ENCODE measurements at places on chromosomes 4 and X. TPM values are rescaled to one million over a fixed set of nuclear protein-coding genes. Genes with fewer than 3 reads are reported as not detected.

Gene ANOS1
- total RNA-seq = 0.06 TPM

Gene XAGE2
- total RNA-seq = not detected

Gene SOD3
- not detected for total RNA-seq

Gene GC
- total RNA-seq = not detected

Gene ATP1B4
- total RNA-seq = not detected

Gene CFP
- 2.3 TPM for total RNA-seq

Gene CENPVL3
- total RNA-seq = 21.7 TPM

GRCh38 chr4:156929386-156930105, 42.1 kb downstream of the PDGFC start:
- H3K27ac ChIP-seq = no peak overlapping the region
- no peak for DNase-seq
- no peaks in the 10 kb centered on the region for H3K36me3 ChIP-seq
- peaks cover 16% of the 10 kb centered on the region for H3K4me1 ChIP-seq

DNA sequence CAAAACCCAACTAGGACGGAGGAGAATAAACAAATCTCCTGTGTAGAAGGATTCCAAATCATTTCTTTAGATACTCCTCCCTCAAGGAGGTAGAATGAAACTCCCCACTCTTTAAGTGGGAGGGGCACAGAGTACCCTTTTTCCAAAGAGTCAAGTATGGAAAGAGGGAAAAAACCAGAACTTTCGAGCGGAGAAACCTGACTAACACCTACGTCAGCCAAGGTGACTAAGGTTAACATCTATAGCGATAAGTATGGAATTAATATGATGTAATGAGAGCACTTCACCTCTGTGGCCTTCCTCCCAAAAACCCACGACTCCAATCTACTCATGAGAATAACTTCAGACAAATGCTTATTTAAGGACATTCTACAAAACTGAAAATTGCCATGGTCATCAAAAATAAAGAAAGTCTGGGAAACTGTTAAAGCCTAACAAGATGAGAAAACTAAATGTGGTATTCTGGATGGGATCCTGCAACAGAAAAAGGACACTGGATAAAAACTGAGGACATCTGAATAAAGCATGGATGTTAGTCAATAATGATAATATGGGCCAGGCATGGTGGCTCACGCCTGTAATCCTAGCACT, 157.0 kb upstream of the MAP3K15 start:
- H3K27me3 ChIP-seq = no peaks in the 10 kb centered on the region
- H3K4me3 ChIP-seq = no peak overlapping the region
- no peak for DNase-seq
- no peak overlapping the region for H3K27ac ChIP-seq
- H3K4me1 ChIP-seq = no peaks in the 10 kb centered on the region

DNA sequence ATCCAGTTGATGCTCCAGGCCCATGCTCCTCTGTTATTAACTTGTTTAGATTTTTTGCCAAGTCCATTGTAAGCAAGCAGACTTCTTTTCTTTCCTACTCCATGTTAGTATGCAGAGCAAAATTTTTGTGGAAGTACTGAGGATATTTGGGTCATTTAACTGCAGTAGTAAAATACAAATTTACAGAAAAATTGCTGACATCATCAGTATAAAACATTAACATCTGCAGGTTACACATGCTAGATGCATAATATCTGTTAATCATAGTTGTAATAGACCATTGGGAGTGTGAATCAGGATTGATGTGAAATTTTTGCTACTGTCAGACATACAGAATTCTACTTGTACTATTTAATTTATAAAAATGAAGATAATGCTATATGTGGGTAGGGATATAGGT, 454.1 kb upstream of the CXorf51B start:
- DNase-seq = no peak
- no peaks in the 10 kb centered on the region for H3K27me3 ChIP-seq
- no peaks in the 10 kb centered on the region for H3K36me3 ChIP-seq

DNA sequence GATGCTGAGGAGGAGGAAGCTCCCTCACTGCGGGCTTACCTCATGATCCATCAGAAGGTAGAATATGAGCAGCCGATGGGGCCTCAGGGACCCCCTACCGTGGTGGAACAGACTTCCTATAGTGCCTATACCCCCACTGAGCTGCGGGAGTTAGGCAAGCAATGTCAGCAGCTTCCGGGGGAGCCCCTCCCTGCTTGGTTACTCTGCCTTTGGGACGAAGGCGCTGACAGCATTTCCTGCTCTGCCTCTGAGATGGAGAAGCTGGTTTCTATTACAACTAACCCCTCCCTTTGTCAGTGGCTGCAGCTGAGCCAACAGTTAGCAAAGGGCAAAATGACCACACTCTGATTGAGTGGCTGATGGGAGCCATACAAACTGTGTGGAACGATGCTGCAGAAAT, 430.7 kb downstream of the IDS start:
- no peak overlapping the region for H3K4me3 ChIP-seq
- peak; percentile 26 for DNase-seq
- no peaks in the 10 kb centered on the region for H3K4me1 ChIP-seq
- no peaks in the 10 kb centered on the region for H3K27me3 ChIP-seq
- no peaks in the 10 kb centered on the region for H3K36me3 ChIP-seq
- H3K27ac ChIP-seq = no peak overlapping the region

DNA sequence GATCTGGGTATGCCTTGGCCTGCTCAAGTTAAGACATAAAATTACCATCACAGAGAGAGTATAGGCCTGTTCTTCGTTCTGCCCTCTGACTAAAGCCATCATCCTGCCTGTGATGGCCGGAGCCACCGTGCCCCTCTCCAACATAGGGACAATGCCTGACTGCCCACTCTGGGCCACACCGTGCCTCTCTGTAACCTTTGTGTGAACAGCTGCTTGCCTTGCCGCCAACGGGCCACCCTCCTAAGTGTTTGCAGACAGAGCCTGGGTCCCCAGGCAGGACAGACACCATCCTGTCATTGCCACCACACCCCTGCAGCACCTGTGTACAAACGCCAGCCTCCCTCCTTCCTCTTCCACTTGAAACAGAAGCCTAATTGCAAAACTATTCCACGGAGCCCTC, 298.7 kb upstream of the TENM3 start:
- no peaks in the 10 kb centered on the region for H3K4me1 ChIP-seq
- no peaks in the 10 kb centered on the region for H3K36me3 ChIP-seq
- no peak overlapping the region for H3K4me3 ChIP-seq
- no peak for DNase-seq

DNA sequence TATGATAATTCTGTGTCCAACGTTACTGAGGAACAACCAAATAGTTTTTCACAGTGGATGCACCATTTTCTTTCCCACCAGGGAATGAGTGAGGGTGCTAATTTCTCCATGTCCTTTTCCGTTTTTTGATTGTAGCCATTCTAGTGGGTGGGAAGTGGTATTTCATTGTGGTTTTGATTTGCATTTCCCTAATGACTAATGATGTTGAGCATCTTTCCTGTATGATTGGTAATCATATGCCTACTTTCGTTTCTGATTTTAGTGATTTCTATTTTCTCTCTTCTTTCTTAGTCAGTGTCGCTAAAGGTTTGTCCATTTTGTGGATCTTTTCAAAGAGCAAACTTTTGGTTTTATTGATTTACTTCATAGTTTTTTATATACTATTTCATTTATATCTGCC, 32.1 kb upstream of the TEX13D start:
- no peak overlapping the region for H3K27ac ChIP-seq
- no peaks in the 10 kb centered on the region for H3K36me3 ChIP-seq
- DNase-seq = peak; percentile 24
- H3K4me1 ChIP-seq = no peaks in the 10 kb centered on the region
- no peaks in the 10 kb centered on the region for H3K27me3 ChIP-seq

DNA sequence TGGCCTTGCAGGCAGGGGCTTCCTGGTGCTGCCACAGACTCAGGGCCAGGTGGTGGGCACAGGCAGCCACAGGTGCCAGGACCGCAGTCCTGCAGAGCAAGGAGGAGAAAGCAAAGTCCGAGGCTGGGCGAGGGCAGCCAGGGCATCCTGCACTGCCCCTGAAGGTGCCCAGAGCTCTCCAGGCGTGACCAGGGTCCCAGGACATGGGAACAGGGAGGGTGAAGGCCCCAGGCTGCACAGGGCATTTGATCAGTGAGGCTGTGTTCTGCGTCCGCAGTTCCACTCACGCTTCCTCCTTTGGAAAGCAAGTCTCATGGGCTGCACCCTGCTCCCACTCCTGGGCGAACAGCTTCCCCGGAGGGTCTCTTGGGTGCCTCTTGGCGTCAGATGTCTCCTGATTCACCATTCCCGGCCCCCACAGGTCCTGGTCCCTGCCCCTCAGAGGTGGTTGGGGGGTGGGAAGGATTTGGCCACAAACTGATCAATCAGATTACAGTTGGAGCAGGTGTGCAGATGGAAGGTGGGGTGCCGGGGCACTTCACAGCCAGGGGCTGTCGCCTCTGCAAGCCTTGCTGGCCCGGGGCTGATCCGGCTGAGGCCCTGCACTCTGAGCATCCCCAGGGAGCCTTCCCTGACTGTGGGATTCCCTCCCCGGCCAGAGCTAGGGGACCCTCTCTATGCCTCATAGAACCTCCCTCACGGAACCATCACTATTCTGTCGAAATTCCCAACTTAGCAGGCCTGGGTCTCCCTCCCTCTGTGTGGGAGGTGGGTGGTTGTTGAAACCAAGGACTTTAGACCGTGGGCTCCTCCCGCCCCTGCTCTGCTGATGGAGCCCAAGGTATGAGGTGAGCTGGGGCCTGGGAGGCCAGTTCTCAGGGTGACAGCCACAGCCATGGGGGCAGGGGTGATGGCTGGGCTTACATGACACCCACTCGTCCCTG, 3.3 kb downstream of the SH3TC1 start:
- no peak overlapping the region for H3K27ac ChIP-seq
- peaks cover 6% of the 10 kb centered on the region for H3K4me1 ChIP-seq
- DNase-seq = no peak
- no peak overlapping the region for H3K4me3 ChIP-seq

DNA sequence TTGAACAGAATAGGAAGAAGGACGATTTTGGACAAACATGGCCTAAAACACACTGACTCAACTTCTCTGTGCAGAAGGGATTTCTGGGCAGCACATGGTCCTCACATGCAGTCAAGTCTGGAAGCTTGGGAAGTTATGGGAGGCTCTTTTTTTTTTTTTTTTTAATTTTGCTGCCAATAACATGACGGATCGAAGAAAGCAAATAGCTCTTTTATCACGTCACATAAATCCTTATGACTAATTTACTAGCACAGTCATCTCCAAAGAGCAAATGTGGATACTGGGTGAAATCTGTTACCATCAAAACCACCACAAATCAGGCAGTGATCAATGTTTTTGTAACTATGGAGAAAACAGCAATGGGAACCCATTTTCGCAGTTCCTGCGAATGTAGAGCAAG, 193.3 kb upstream of the FAM9B start:
- no peak overlapping the region for H3K4me3 ChIP-seq
- H3K27ac ChIP-seq = no peak overlapping the region
- no peaks in the 10 kb centered on the region for H3K4me1 ChIP-seq
- no peaks in the 10 kb centered on the region for H3K36me3 ChIP-seq
- DNase-seq = no peak

DNA sequence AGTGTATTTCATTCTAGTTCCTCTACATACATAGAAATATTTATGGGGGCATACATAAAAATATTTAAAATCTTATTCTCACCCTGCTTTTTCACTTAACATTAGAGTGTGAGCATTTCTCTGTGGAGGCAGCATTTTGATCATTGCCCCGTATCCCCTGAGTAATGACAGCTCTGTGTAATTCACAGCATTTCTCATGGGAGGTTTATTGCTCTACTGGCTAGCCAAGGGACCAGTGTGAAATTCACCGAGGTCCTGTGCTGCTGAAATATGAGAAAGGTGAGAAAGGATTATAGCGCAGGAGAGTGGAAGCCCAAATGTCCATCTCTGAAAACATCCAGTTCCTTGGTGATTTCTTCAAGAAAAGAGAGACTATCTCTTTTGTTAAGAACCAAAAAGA, 22.9 kb downstream of the PDGFC start:
- no peak for DNase-seq
- H3K27me3 ChIP-seq = no peaks in the 10 kb centered on the region
- H3K27ac ChIP-seq = no peak overlapping the region
- H3K4me1 ChIP-seq = peaks cover 91% of the 10 kb centered on the region

GRCh38 chr4:139763672-139764071, 98.1 kb downstream of the MGST2 start:
- H3K27me3 ChIP-seq = no peaks in the 10 kb centered on the region
- DNase-seq = peak; percentile 20
- H3K27ac ChIP-seq = no peak overlapping the region
- H3K4me3 ChIP-seq = no peak overlapping the region
